Progenitor cell of endocrine pancreas (in vitro differentiated cells): ENCODE measurements at places on chromosomes 3 and 15.

- DNase-seq, result no peak
Measured at GRCh38 chr3:43549626-43550290, 72.1 kb downstream of the ANO10 start.

DNA sequence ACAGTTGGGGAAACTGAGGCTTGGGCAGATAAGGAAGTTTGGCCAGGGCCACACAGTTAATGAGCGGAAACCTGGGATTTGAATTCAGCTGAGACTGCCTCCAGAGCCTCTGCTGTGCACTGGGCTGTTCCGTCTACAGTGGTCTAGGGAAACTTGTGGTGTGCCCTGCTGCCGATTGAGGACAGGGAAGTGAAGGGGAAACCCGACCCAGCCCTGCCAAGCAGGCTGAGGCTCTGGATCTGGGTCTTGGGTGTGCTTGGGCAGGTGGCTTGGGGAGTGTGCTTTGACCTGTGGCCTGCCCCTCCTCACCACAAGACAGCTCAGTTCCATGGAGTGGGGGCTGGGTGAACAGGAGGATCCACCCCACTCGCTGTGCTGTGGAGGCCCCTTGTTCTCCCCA, 17.6 kb downstream of the NISCH start:
- DNase-seq, result no peak

DNA sequence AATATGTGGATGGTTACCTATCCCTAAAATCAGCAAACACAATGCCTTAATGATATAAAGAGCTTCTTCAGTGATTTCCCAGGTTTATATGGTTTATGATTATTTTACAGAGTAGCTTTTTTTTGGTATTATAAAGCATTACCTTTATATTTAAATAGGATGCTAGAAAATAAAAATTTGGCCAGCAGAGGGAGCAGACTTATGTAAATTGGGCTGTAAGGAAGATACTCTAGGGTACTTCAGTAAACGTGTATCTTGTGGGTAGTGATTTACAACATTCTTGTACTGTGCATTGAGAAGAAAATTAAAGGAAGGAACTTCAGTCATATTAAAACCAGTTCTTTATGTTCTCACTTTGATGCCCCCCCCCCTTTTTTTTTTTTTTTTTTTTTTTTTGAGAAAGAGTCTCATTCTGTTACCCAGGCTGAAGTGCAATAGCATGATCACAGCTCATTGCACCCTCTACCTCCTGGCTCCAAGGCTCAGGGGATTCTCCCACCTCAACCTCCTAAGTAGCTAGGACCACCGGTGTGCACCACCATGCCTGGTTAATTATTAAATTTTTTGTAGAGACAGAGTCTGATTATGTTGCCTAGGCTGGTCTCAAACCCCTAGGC, 167.9 kb downstream of the BBX start:
- no peak for DNase-seq

- no peak for DNase-seq
Measured at GRCh38 chr3:195255571-195256501, 15.1 kb downstream of the XXYLT1 start.

DNA sequence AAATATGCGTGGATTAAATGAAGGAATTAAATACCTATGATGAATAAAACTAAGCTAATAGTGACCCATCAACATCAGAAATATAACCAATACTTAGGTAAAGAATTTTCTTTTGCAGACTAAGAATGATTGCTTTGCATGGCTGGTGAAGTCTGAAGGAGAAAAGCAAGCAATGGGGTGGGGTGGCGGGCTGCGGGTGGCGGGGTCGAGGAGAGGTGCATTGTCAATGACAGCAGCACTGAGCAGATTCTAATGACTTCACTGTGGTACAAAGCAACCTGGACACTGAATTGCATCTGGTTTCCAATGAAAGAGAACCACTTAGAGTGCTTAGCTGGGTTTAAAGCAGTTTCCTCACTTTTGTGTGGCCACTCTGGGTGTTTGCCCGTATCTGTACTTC, 171.5 kb upstream of the IL12A start:
- DNase-seq, result no peak

GRCh38 chr3:50146316-50146901, 8.7 kb upstream of the SEMA3F start:
- DNase-seq, result no peak

- DNase-seq, result no peak
Measured at GRCh38 chr3:53250453-53250852, 5.4 kb downstream of the TKT start.

- DNase-seq, result no peak
Measured at GRCh38 chr3:66433522-66433782, 67.4 kb downstream of the LRIG1 start.

- DNase-seq, result no peak
Measured at GRCh38 chr15:75661100-75661755, 13.5 kb downstream of the SNX33 start.

DNA sequence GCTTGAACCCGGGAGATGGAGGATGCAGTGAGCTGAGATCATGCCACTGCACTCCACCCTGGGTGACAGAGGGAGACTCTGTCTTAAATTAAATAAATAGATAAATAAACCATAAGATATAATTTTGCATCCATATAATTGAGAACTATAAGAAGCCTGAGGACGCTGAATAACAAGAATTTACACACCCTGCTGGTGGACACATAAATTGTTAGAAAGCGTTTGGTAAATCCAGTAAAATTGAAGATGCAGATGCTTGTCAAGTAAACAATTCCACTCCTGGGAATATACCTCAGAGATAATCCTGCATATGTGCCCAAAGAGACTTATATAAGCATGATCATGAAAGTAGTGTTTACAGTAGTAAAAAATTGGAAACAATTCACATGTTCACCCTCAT, 41.7 kb downstream of the TTC23 start:
- DNase-seq, result no peak

DNA sequence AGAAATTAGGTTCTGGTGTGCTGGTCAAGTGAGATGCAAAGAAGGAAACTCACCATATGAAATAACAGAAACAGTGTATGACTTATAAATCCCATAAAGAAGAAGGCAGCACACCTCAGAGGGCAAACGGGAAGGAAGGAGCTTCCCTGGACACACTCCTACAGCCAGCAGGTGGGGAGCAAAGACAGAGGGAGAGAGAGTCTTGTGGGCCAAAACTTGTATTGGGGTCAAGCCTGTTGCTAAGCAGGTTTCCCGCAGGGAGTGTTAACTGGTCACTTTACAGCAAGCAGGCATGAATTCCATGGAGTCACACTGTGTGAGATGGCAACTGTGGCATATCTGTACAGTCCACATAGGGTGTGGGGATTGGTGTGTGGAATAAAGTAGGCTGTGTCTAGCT, 222.9 kb upstream of the NDN start:
- no peak for DNase-seq

DNA sequence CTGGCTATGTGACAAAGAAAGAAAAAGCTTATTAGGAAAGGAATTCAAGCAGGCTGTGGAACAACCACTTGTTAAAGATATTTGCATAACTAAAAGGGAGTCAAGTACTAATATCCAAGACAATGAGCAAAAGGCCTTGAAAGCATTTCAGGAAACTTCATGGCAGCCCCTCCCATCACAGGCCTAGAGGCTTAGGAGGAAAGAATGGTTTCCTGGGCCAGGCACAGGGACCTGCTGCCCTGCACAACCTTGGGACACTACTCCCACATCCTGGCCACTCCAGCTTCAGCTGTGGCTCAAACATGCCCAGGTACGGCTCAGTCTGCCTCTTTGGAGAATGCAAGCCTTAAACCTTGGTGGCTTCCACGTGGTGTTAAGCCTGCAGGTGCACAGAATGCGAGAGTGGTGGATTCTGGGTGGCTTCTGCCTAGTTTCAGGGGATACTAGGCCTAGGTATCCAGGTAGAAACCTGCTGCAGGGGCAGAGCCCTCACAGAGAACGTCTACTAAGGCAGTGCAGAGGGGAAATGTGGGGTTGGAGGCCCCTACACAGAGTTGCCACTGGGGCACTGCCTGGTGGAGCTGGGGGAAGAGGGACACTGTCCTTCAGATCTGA, 121.6 kb downstream of the OPA1 start:
- no peak for DNase-seq

DNA sequence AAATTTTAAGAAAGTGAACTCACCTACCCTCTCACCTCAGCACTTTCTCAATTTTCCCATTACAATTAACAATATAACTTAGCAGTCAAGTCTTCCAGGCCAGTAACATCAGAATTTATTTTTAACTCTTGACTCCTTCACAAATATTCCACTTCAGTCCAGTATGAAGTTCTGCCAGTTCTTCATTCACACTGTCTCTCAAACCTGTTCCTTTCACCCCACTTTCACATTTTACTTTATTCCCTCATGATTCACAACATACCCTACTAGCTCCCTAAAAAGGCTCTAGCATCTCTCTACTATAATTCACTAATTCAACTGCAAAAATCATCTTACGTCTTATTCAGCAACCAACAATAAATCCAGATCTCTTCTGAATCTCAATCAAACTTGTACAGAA, 3.8 kb downstream of the GSK3B start:
- DNase-seq, result no peak

DNA sequence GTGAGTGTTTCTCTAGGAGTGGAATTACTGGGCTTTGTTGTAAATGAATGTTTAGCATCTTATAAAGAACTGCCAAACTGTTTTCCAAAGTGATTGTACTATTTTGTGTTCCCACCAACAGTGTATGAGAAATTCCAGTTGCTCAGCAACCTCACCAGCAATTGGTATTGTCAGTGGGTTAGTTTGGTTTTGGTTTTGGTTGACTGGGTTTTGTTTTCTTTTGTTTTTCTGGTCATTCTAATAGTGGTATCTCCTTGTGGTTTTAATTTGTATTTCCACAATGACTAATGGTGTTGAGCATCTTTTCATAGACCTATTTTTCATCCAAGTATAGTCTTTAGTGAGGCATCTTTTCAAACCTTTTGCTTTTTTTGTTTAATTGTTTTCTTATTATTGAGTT, 27.1 kb downstream of the FILIP1L start:
- no peak for DNase-seq

DNA sequence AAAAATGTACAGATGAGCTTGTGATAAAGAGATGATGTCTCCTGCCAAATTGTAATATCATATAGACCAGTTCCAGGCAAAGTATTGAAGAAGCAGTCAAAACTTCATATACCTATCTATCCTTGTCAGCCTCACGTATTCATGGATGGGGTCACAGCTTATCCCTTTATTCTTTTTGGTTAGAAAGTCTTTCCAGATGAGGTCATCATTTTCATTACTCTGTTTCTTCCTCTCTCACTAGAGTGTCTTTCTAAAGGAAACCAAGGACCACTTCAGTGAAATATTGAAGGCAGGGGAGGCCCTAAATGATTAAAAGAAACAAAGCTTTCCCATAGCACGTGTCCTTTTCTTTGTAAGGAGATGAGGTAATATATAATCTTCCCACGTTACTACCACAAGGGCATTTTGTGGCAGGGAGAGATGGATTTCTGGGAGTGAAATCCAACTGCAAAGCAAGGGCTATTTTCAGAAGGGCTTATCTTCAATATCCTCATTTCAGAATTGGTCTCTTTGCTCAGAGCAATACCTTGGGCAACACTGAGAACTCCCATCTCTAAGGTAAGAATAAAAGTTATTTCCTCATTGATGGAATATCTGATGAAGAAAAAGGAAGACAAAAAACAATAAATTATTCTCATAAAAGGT, 260.2 kb downstream of the TIGIT start:
- DNase-seq, result no peak

DNA sequence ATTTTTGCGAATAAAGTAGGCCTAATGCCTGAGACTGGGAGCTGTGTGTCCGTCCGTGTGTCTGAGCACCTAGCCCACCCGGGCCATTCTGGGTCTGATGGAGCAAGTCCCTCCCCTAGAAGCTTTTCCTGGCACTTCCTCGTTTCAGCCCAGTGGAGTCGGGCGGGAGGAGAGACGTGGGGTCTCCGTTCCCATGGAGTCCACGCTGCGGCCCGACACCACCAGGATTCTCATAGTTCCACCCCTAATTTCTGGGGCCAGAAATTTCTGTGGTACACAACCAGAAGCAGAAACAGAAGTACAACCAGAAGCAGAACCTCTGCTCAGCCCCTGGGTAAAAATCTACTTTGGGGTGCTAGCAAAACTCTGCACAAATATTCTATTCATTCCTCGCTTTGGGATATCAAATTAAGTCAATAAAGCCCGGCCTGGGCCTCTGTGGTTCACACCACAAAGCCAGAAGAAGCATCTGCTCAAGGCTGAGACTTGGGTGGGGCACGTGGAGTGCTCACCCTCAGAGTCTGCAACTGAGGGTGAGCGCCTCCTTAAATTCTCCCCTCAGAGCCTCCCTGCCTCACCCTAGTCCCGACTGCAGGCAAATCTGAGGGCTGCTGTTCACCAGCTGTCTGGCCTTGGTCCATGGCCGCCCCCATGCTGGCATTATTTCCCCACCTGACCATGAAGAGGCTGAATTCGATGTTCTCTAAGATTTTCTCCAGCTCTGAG, 1.6 kb upstream of the MEGF11 start:
- DNase-seq, result no peak

DNA sequence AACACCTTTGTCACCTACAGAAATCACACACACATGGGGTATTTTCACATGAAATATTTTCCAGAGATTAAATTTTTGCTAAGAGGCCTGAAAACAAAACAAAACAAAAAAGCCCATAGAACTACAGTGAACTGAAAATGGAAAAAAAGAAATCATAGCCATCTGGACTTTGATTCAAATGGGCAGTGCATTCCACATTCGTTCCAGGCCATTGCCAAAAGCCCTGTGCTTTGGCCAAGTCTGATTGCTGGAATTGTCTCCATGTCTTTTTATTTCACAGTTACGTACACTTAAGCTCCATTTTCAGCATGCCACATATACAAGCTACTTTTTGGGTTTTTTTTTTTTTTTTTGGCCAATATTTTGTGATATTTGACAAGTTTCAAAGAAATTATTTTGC, 47.1 kb downstream of the TFG start:
- no peak for DNase-seq

DNA sequence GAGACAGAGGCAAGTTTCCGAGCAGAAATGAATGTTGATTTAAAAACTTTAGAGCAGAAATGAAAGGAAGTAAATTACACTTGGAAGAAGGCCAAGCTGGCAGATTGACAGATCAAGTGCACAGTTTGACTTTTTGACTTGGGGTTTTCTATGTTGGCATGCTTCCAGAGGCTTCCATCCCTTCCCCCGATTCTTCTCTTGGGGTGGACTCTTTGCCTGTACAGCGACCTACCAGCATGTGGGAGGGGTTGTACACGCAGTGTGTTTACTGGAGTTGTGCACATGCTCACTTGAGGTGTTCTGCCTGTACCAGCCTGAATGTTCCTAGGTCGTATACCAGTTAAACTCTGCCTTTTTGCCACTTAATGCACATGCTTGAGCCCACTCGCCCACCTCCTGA, 701.5 kb upstream of the GBE1 start:
- no peak for DNase-seq

- DNase-seq, result no peak
Measured at GRCh38 chr3:94481226-94481898, 418.5 kb downstream of the NSUN3 start.

DNA sequence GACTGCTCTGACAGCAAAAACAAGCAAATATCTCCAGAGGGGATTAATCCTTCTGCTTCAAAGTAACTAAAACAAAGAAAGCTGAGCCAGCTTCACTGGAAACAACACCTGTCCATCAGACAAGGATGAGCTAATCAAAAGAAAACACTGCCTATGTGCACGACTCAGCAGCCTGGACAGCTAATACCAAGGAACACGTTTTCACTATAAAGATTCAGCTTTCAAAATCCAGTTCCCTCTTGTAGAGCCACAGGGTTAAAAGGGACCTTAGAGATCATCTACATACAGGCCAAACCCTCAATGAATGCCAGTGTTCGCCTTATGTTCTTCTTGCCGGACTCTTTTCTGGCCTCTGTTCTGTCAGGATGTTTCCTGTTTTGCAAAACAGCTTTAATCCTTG, 6.9 kb downstream of the TUSC7 start:
- no peak for DNase-seq
